ENCODE measurements at places on chromosomes 12 and 14.

GRCh38 chr14:98608071-98609060 lies 663.6 kb downstream of the BCL11B start:
- DNase-seq, result no peak

DNA sequence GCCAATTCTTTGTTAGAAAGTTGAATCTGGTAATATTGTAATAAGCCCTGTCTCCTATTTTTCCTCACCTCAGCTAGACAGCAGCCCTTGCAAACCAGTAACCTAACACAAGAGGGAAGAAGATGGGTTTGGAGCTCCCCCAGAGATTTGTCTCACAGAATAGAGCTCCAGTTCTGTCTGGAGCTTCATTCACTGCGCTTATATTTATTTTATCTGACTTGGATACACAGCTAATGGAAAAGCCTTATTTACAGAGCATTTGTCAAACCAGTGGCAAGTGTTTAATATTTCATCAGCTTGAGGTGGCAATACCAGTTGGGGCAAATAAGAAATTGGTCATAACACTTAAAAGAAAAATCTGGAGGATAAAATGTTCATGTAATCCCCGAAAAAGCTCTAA lies 1094.0 kb downstream of the FSCB start:
- DNase-seq, result no peak

GRCh38 chr12:102879-103168 lies 36.3 kb downstream of the IQSEC3 start:
- DNase-seq, result no peak

DNA sequence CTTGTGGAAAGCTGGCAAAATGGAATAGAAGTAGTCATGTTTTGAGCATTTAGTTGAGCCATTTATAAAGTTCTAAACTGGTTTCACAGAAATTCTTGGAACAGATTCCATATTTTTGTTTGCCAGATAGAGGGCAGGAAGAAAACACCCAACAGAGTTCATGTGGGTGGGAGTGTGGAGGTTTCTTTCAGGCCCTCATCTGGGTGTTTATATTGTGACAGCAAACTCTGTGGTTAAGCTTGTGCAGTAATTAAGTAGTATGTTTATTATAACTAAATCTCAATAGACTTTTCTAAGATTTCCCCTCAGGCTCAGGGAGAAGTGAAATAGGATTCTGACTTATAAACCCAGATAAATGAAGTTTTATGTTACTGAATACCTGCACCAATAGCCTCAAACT lies 57.4 kb downstream of the SPPL3 start:
- DNase-seq, result no peak

DNA sequence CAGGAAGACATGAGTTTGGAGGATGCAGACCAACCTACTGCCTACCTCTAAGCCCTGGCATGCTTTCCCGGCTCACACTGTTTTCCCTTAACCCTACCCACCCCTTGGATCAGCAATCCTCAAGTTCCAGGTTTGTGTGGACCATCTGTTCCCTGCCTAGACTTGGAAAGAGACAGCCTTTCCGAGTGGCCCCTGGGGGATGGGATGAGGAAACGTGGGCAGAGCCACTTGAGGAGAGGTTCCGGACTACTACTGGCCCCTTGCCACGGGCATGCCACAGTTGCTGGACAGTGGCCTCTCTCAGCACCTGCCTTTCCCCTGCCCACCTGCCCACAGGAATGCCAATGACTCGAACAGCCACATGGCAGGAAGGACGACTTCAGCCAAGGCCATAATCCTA lies 135.9 kb downstream of the SLC15A4 start:
- DNase-seq, result no peak

- DNase-seq, result no peak
These were observed 373.5 kb upstream of the TBX3 start for GRCh38 chr12:115057445-115057844.

Data from stimulated activated CD4-positive, alpha-beta T cell treated with anti-CD3 and anti-CD28 coated beads, Interleukin-1b, Interleukin-23, amount 100 ng/mL, for 4 hours (primary cell).